Natural killer cell (primary cell): ENCODE measurements at places on chromosomes 3 and 15.

DNA sequence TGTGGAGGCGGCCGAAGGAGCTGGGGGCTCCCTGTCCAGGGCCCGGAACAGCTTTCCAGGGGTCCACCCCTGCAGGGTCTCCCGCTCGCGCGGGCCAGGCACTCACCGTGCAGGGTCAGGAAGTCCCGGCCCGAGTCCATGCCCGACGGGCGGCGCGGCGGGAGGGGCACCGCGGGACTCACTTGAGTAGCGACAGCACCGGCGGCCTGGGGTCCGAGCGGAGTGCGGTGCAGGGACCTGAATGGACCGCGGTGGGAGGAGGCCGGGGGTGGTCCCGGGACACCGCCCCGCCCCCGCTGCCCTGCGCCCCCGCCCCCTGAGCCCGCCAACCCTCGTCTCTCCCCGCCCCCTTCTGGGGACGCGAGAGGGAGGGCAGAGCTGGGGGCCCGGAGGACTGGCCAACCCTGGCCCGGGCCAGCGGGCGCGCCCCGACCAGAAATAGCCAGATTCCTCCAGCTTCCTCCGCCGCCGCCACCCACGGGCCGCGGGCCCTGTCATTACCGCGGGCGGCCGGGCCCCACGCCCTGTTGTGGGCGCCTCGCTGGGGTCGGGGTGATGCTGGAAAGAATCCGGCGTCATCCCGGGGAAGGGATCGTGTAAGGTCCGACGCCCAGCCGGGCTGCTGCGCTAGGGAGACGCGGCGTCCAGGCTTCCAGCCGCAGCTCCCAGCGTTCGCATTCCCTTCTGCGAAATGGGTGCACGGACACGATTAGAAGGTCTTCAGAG, at the start of gene PLCD1:
TSS of gene PLCD1 (minus strand) at position 243 of the 726 bp plus-strand sequence. CDS start at position 140, 103 bp downstream.
- peak within 1 kb of the TSS; percentile 30 for H3K4me3 ChIP-seq
- H3K4me1 ChIP-seq: peaks cover 39% of the 10 kb centered on the region
- no peak within 1 kb of the TSS for H3K27ac ChIP-seq
- H3K27me3 ChIP-seq: peaks cover 20% of the 10 kb centered on the region
- DNase-seq: peak; percentile 43

DNA sequence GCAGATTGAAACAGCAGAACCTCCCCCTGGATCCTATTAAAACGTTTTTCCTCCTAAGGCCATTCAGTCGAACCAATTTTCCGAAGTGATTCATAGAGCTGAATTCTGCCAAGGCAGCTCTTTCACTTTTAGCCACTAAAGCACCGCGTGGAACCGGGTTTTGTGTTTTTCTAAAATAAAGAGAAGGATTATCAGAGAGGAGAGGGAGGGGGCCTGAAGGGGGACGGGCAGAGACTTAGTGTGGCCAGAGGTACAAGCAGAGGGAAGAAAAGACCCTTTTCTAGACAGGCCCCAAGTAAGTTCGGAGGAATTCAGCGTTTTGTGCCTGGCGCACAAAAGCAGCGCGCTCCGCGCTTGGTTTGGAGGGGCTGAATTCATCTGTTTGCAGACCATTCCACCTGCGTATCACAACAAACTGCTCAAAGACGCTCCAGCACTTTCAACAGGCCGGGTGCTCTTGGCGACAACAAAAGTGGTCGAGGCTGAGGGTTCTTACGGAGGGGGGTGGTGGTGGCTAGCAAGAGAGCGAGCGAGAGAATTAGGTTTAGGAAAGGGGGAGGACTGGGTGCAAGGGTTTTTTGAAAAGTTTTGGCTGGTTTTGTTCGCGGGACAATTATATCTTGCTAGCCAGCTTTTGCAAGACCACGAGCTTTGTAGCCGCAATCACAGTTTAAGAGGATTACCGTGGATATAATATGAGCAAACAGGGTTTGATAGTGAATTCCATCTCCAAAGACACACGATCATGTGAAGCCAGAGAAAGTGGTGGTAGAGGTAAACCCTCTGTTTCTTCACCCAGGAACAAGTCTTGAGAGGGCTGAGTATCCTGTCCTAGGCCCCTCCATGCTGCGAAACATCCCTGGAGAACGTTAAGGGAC, 1.2 kb upstream of the FEZF2 start:
- peaks cover 48% of the 10 kb centered on the region for H3K27me3 ChIP-seq
- no peaks in the 10 kb centered on the region for H3K36me3 ChIP-seq
- H3K4me1 ChIP-seq: no peaks in the 10 kb centered on the region
- DNase-seq: no peak
- no peak overlapping the region for H3K27ac ChIP-seq

- no peaks in the 10 kb centered on the region for H3K27me3 ChIP-seq
- peaks cover 66% of the 10 kb centered on the region for H3K36me3 ChIP-seq
- DNase-seq: no peak
- H3K4me1 ChIP-seq: no peaks in the 10 kb centered on the region
These were observed 66.9 kb upstream of the MYO5C start for GRCh38 chr15:52362497-52362896.

DNA sequence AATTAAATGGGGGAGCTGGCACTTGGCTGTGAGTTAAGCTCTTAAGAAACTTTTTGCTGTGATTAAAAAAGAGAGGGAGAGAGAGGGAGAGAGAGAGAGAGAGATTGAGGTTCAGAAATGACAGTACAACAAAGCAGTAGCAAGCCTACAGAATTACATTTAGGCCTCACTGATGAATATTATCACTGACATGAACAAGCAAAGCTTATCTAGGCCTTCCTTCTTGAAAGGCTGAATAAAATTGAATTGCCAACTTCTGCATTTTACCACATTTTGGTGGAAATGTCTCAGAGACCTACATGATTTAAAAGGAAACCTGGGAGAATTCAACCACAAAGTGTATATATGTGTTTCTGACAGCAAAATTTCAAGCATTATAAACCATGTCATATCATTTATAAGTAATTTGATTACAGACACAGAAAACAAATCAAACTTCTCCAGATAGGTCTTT, 530.8 kb downstream of the SOX2 start:
- no peaks in the 10 kb centered on the region for H3K27me3 ChIP-seq
- no peak overlapping the region for H3K4me3 ChIP-seq
- DNase-seq: no peak
- no peak overlapping the region for H3K27ac ChIP-seq
- no peaks in the 10 kb centered on the region for H3K4me1 ChIP-seq

DNA sequence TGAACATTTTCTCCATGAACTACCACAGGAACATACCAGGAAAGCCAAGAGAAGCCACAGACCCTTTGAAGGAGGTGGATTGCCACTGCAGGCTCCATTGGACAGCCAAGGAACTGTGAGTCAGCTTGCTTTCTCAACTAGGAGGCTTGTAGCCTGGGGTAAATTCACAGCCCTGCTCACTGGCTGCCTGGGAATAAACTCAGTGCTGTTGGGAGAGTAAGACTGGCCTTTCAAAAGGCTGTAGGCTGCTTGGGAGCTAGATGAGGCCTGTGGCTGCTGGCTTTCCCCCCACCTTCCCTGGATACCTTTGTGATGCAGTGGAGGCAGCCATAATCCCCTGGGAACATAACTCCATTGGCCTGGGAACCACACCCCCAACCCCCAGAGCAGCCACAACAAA, 223.5 kb upstream of the RBMS3 start:
- H3K36me3 ChIP-seq: no peaks in the 10 kb centered on the region
- no peaks in the 10 kb centered on the region for H3K4me1 ChIP-seq
- H3K4me3 ChIP-seq: no peak overlapping the region

- no peaks in the 10 kb centered on the region for H3K4me1 ChIP-seq
- H3K4me3 ChIP-seq: no peak overlapping the region
- no peaks in the 10 kb centered on the region for H3K36me3 ChIP-seq
- H3K27ac ChIP-seq: no peak overlapping the region
These were observed 316.2 kb downstream of the PTPRG start for GRCh38 chr3:61877359-61878138.
